Stomach (tissue), 19 donors: ENCODE measurements at places on chromosomes 6 and 20. TPM values are rescaled to one million over a fixed set of nuclear protein-coding genes. Genes with fewer than 3 reads are reported as not detected.

DNA sequence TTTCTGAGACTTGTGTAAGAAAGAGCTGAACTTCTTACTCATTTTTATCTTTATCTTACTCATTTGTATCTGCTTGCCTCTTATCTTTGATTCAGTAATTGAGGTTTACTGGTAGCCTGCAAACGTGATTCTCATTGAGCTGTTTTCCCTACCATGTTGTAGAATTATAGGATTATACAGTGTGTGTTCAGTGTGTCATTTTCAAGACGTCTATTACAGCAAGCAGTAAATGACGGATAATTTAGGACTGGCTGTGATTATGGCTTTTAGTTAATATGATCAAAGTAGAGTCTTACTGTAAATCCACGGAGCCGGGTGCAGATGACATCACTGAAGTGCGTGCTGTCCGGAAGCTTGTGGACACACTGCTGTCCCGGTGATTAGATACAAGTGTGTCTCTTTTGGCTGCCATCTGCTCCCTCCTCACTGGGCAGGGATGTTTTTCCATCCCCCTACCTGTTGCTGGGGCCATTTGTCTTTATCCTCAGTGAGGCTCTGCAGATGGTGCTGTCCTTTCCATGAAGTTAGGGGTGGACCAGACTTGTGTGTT is 6.0 kb downstream of the NELFCD start:
- DNase-seq, result peak; percentile 3

GRCh38 chr6:31901415-31901952 is 402 bp downstream of the ZBTB12 start:
- DNase-seq, result peak; percentile 57

GRCh38 chr6:106629859-106630163 is 433 bp downstream of the QRSL1 start:
- DNase-seq, result no peak

DNA sequence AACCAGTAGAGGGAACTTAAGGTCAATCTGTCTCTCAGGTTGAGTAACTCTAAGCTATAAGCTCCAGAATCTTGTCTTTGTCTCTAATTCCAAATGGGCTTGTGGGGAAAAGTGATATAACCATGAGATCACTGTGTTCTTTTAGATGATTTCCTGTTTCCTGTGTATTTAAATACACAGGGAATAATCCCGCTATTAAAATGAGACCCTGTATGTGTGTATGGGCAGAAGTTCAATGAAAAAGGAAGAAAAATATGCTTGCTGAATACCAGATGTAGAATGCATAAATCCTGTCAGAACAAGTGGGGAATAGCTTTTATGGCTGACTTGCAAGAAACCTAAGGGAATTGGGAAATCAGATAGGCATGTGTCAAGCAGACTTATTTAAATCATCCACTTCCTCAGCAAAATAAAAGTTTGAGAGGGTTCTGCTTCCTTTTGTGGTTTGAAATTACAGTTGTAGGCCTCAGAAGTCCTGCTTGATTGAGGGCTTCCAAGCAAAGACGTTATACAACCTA is 164.7 kb upstream of the PDE7B start:
- no peak for DNase-seq

GRCh38 chr6:165680975-165681374 is 17.9 kb upstream of the PDE10A start:
- no peak for DNase-seq

- no peak for DNase-seq
These were observed 85.2 kb downstream of the MDGA1 start for GRCh38 chr6:37612475-37612874.

GRCh38 chr20:10201321-10201870 is 17.2 kb upstream of the SNAP25 start:
- no peak for DNase-seq

- DNase-seq, result peak; percentile 70
These were observed 163.3 kb downstream of the TAF4 start for GRCh38 chr20:61902221-61902869.

DNA sequence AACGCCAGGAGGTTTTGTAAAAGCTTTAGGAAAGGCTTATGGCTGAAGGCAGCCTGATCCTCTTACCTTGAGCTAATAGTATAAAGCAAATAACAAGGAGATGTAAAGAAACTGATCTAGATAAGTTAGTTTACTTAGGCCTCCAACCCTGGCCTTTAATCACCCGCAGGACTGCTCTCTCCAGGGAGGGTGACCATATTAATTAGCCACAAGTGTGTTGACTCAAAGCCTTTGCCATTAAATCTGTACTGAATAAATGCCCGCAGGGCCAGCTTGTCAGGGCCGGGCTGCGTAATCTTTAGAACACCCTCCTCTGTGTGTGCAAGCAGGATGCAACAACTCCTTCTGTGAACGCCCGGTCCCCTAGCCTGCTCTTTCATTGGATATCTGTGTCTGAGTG is 6.1 kb upstream of the PRSS16 start:
- DNase-seq, result no peak

DNA sequence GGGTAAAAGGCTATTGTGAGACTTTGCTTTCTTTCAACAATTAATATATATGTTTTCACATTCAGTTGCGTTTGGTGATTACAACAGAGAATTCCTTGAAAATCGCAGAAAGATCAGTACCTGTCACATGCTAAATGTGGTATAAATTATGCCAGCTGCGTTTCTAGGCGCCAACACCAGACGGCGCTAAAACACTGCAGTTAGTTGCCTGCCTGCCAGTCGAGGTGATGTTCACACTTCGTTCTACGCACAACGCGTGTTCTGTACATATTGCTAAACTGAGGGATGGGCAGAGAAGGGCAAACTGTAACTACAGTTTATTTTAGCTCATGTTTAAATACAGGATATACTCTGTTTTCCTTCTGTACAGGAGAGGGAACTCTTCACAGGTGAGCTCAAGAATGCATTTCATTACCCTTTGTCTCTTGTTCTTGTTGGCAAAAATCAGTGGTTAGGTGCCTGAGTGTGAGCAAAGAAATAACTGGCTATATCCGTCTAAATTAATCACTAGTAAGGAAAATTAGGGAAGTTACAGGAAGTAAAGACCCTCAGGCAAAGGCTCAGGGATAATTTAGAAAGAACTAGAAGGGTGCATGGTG is 100.1 kb upstream of the RGS17 start:
- peak; percentile 73 for DNase-seq

DNA sequence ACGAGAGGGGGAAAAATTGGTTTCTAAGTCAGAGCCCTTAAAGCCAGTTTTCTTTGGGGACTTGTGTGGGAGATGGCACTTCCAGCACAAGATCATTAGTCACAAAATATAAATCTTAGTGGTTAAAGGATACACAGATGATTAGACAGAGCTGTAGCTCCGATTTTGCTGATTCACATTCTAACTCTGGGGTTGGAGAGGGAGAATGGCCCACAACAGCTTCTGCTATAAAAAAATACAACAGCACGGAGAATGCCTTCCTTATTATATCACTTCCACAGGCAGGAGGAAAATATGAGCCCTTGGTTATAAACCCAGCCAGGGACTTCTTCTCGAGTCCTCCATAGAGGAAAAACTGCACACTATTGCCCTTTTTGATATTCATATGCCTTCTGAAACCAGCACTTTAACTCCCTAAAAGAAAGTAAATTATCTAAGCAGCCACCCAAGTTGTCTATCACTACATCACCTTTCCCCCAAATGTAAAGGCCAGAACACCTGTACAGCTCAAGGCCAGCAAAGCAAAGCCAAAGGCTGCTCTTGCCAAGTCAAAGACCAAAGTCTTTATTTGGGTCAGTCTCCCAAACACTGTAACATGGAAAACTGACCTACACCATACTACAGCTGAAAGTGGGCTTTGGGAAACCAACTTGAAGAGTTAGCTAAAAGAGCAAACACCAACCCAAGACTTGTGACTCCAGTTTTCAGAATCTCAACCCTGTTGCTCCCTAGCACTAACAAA is 10.4 kb downstream of the MRPL14 start:
- no peak for DNase-seq

GRCh38 chr20:54122189-54122588 is 51.6 kb downstream of the CYP24A1 start:
- DNase-seq, result no peak

- no peak for DNase-seq
These were observed 1003.1 kb downstream of the EYS start for GRCh38 chr6:64703922-64704321.

DNA sequence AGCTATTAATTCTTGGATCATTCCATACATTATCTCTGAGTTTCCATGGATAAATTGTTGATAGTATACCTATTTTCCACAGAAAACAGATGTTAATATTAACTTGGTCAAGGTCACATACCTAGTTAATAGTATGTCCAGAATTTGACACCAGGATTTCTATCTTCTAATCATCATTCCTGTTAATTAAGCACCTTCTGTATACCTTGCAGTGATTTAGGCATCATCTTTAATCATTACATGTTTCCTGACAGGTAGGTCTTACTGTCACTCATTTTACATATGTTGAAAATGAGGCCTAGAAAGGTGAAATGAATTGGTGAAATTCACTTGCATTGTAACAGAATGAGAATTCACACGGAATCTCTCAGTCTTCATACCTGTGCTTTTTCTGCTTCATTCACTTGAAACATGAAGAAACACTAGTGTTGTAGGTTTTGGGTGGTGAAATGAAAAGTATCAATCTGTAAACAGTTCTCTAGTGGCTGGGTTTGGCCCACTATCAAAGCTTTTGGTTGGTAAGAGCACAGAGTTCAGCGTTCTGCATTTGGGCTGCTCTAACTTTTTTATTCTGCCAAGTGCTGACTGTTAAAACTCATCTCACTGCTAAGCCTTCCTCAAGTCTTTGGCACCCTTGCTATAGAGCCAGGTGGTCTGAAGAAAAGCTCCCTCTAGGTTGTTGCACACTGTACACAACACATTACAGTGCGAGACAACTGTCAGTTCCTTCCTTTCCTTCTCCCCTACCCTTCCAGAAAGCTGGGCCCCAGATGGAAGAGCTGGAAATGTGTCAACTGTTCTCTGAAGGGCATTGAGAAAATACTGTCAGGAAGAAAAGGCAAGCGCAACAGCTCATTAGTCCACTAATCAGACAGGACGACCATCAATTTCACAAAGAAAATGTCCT is 57.8 kb upstream of the C20orf144 start:
- DNase-seq, result no peak

DNA sequence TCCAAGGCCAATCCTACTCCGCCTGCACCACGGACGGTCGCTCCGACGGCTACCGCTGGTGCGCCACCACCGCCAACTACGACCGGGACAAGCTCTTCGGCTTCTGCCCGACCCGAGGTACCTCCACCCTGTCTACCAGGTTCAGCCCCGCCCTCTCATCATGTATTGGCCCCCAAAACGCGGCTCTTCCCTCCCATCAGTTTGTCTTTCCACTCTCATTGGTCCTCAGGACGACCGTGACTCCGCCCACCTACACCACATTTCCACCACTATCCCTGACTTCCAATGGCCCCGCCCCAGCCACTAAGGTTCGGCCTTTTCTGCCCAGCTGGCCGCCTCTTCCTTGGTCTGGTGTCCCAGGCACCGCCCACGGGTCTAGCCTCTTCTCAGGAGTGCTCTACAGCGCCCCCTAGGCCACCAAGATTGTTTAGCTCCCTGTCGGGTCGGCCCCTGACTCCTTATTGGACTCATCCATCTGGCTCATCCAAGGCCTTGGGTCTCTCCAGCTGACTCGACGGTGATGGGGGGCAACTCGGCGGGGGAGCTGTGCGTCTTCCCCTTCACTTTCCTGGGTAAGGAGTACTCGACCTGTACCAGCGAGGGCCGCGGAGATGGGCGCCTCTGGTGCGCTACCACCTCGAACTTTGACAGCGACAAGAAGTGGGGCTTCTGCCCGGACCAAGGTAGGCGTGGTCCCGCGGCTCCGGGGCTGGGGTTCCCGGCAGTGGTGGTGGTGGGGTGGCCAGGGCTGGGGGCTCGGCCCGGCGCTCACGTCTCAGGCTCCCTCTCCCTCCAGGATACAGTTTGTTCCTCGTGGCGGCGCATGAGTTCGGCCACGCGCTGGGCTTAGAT is 3.1 kb downstream of the MMP9 start:
- peak; percentile 59 for DNase-seq

- DNase-seq, result no peak
These were observed 58.8 kb upstream of the CD83 start for GRCh38 chr6:14058735-14059134.

DNA sequence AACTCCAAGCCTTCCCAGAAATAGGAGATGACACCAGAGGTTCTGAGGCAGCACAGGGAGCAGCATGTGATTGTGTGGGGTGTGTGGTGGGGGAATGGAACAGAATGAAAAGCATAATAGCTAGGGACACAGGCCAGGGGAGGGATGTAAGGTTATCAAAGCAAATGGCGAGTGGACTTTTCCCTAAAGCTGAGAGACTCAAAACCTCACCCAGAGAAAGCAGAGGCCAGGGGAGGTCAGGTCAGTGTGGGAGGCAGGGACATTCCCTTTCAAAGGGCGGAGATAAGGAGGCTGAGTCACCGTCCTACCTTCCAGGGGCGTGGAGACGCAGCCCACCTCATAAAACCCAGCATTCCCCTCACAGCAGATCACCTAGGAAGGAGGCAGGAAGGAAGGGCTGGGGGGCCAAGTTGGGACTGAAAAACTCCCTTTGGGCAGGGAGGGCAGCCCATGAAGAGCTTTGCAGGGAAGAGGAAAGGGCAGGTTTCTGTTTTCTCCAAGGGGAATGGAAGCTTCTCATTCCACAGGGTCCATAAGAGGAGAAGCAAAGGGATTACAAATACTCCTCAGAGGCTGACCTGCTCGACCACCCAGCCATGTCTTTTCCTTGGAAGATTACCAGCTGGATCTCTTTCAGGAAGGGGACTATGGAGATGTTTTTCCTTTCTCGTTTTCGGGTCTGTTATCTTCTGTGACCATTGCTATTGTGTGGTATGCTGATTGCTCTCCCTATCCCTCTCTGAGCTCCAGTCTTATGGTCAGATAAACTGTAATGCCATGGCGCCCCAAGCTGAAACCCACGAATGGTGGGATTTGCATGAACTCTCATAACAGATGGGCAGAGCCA is 9.6 kb upstream of the LY6G5C start:
- DNase-seq, result peak; percentile 37

DNA sequence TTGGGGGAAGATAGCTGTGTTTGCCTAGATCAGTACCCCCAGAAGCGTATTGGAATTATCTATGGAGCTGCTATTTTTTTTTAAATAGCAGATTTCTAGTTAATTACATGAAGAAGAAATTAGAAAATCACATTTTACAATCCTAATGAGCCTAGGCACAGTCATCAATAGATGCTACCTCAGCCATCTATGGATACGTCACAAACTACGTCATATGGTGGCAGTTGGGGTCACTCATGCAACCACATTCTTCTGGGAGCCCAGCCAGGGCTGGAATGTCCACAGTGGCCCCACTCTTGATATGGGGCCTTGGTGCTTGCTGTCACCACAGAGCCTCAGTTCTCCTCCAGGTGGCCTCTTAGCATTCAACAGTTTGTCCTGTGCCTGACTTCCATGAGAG is 63.0 kb downstream of the SNRNP48 start:
- DNase-seq, result no peak

The NOTCH4 gene
- total RNA-seq, result 14.3 TPM

The TRIM15 gene
- 24.6 TPM for total RNA-seq

The MDFI gene
- total RNA-seq, result 8.3 TPM

The GUCA1A gene
- not detected for total RNA-seq

The PCNA gene
- total RNA-seq, result 2.9 TPM

The SEL1L2 gene
- total RNA-seq, result not detected

The UBD gene
- total RNA-seq, result 4.2 TPM

The OR2B6 gene
- total RNA-seq, result not detected

The POM121L2 gene
- not detected for total RNA-seq

The DNMT3B gene
- total RNA-seq, result 17.0 TPM

The TMC2 gene
- total RNA-seq, result not detected

The EPPIN gene
- total RNA-seq, result not detected

The SULF2 gene
- total RNA-seq, result 106 TPM
